Inflammatory macrophage treated with lipopolysaccharide for 4 hours (primary cell): ENCODE measurements at places on chromosomes 2 and 18.

GRCh38 chr2:74148457-74149246 lies 940 bp upstream of the BOLA3 start:
- DNase-seq = no peak

DNA sequence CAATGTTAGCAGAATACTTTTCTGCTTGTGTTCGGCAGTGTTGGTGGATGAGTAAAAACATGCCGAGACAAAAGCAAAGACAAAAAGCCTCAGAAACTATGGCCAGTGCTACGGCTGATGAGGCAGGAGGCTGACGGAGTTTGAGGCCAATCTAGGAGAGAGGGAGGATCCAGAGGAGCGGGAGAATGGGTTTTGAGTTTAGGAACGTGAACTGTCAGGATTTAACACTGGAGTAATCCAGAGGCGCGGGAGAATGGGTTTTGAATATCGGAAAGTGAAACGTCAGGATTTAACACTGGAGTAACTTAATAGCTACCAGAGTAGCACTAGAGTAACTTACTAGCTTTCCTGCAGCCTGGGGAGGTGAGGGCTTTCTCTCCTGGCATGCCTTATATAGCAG lies 37.4 kb downstream of the LYPD6B start:
- DNase-seq = no peak

- no peak for DNase-seq
Observed at GRCh38 chr2:38505779-38506178, 96.9 kb downstream of the HNRNPLL start.

- no peak for DNase-seq
Observed at GRCh38 chr18:65227970-65228369, 522.8 kb upstream of the CDH7 start.

DNA sequence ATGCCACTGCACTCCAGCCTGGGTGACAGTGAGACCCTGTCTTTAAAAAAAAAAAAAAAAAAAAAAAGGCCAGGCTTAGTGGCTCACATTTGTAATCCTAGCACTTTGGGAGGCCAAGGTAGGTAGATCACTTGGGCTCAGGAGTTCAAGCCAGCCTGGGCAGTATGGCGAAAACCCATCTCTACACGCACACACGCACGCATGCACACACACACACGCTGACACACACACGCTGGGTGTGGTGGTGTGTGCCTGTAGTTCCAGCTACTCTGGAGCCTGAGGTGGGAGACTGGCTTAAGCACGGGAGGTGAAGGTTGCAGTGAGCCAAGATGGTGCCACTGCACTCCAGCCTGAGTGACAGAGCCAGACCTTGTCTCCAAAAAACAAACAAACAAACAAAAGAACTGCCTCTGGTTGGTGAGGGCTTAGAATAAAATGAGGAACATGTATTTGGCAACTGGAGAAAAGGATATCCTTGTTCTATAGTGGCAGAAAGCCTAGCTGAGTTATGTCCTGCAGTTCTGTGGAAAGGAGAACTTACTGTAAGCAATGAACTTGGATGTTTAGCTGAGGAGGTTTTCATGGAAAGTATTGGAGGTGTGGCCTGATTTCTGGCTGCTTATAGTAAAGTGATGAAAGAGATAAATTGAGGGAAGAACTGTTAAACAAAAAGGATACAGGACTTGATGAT lies 34.0 kb downstream of the HAT1 start:
- DNase-seq = peak; percentile 87

DNA sequence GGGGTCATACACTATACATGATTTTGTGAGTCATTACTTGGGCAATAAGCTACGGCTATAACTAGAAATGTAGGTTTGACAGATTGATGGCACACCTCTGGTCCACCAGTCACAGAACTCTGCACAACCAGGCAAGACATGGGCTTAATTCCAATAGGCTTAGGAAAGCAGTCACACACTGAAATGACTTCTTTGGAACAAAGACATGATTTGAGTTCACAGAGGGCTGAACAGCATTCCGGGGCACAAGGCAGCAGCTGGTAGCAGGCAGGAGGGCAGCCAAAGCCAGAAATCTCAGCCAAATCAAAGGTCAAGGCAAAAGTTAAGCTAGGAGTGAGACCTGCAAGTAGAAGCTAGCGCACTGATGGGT lies 27.4 kb downstream of the FABP1 start:
- DNase-seq = no peak

DNA sequence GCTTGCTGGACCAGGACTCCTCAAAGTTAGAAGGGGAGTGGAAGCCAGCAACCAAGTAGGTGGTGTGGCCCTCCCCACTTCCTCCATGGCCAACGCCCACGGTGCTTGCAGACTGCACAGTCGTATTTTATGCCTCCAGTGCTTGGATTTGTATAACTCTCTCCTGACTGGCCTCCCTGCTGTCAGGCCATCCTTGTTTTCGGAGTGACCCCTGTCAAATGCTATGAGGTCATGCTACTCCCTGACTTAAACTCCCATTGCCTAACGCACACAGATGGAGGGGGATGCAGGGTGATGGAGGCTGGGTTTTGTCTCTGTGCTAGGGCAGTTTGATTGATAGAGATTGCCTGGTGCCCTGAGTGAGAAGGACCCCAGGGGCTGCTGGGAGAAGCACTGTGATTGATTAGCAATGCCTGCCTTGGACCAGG lies 36.1 kb downstream of the GLI2 start:
- no peak for DNase-seq

- no peak for DNase-seq
Observed at GRCh38 chr18:41436772-41437171, 518.3 kb upstream of the PIK3C3 start.

- DNase-seq = no peak
Observed at GRCh38 chr18:10473132-10473531, 18.7 kb downstream of the APCDD1 start.

- DNase-seq = no peak
Observed at GRCh38 chr18:68176901-68177300, 538.0 kb downstream of the TMX3 start.

DNA sequence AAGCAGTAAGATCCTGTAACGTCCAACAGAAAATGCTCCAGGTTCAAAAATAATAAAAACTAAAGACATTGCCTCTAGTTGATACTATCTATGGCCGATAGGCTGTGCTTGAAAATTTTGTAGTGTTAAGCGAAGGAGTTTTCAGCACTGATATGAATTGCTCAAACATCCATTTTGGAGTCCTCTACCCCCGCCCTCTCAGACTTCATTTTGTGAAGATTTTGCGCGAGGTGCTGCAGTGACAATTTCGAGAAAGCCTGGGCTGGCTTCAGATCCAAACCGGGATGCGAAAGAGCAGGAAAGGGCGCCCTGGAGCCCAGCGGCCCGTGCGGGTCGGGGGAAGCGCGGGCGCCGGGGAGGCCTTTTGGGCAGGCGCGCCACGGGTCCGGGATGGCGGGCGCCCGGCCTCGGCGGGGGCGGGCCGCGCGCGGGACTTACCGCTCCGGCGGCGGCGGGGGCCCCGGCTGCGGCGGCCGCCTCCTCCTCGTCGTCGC lies 1.8 kb downstream of the SP3 start:
- peak; percentile 82 for DNase-seq

DNA sequence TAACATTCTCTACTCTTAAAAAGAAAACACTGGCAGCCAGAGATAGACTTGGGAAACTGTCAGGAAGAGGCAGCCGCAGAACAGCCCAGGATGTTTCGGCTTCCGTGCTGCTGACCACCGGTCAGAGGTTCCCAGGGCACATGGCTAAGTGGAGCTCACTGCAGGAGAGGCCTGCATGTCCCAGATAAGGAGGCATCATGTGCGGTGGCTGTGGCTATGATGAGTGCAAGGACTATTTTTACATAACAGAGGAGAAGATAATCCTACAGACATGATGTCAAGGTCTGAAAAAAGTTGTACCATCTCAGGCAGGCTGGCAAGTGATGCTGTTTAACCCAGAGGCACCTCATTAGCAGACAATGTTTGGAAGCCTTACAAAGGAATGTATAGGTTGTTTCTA lies 252.3 kb downstream of the CYRIA start:
- no peak for DNase-seq

- no peak for DNase-seq
Observed at GRCh38 chr18:56200381-56200911, 437.9 kb downstream of the TXNL1 start.

DNA sequence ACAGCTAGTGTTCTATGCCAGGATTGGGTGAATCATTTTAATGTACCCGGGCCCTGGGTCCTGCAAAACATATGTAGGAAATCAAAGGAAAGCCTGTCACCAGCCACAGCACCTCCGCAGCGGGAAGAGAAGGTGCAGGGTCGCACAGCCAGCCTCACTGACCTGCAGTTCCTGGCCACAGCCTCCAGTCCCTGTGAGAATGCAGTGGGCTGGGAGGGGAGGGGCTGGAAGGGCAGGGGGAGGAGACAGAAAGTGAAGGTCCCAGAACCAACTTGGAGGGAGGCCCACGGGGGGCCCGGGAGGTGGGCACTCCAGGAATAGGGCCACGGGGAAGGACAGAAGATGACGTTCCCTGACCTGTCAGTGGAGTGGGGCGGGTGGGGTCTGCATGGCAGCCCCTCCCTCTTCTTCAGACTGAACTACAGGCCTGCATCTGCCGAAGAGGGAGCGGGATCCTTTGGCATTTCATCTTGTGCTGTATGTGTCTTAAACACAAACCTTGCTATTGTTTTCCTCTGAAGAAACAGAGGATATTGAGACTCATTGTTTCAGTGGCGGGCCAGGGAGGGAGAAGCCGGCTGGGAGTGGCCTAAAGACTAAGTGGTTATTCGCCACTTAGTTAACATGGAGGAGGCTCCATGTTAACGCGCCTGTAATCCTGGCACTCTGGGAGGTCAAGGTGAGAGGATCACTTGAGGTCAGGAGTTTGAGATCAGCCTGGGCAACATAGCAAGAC lies 7.5 kb downstream of the MAL start:
- no peak for DNase-seq

- no peak for DNase-seq
Observed at GRCh38 chr2:128690431-128690830, 371.8 kb upstream of the HS6ST1 start.

- no peak for DNase-seq
Observed at GRCh38 chr2:61980758-61981157, 75.3 kb downstream of the COMMD1 start.
